Stimulated activated CD4-positive, alpha-beta T cell treated with anti-CD3 and anti-CD28 coated beads, Interleukin-15, amount 100 ng/mL, for 1 hour (primary cell): ENCODE measurements at places on chromosomes 6 and 20.

DNA sequence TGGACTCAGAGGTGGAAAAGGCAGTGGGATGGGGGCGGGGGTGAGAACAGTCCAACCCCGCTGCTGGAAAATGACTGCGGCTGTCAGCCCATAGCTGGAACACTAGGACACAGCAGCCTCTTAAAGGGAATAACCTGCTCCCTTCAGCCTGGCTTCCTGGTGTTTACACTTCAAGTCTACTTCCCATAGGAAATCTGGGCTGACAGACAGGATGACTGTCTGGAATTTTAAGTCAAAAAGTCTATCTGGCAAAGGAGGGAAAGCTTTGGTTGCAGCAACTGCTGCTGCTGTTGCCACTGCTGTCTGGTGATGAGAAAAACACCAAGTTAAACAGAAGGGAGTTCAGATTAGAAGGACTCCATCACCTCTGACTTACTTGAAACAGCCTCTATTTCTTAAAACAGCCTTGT lies 44.9 kb downstream of the TNFRSF21 start:
- no peak for DNase-seq

GRCh38 chr6:5994234-5994998 lies 12.3 kb downstream of the NRN1 start:
- no peak for DNase-seq

DNA sequence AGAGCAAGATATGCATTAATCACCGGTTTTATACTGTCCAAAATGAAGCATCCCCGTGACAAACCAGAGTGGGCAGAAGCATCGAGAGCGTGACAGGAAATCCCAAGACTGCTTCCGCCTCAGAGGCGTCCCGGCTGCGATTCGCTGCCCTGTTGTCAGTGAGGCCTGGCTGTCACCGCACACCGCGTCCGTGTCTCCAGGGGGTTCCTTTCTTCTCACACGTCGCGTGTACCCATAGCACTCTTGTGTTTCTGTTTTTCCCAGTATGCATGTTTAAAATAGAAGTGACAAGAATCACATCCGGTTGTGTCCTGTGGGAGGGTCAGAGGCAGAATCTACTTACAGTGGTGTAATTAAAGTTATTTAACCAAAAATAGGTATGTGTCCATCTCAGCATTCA lies 8.3 kb upstream of the ADRM1 start:
- no peak for DNase-seq

DNA sequence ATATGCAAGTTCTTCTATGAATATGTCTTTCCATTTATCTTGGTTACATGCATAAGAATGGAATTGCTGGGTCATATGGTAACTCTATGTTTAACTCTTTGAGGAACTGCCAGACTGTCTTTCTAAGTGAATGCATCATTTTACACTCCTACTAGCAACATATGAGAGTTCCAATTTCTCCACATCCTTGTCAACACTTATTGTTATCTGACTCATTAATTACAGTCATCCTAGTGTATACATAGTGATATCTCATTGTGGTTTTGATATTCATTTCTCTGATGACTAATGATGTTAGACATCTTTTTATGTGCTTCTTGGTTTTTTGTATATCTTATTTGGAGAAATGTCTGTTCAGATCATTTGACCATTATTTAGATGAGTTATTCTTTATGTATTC lies 96.7 kb upstream of the LAMP5 start:
- no peak for DNase-seq

DNA sequence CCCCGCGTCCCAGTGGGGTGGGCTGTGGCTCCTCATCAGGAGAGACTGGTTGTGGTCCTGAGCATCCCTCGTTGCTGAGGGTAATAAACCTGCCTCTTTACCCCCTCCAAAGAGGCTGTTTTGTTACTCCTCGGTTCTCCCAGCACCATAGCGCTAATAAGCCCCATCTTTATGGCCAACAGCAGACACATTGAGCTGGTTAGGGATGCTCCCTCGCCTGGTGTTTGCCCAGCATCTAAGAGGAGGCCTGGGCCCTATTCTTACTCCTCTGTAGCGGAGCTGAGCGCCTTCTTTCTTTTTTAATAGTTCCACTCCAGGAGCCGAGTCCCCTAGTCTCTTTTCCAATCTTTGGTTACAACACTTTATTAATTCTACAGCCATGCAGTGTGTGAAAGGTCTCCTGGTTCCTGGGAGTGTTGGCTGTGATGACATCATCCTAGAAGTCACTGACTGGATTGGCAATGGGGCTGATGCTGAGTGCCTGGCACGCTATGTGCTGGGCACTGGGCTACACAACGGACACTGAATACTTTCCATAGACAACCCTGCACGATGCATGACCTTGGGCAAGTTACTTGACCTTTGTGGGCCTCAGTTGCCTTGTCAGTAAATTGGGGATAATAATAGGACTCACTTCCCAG lies 50.6 kb upstream of the CCDC167 start:
- no peak for DNase-seq

- DNase-seq = no peak
These were observed 304.5 kb downstream of the PRL start for GRCh38 chr6:21992178-21992967.

GRCh38 chr6:49072146-49072545 lies 390.9 kb downstream of the MMUT start:
- DNase-seq = no peak

DNA sequence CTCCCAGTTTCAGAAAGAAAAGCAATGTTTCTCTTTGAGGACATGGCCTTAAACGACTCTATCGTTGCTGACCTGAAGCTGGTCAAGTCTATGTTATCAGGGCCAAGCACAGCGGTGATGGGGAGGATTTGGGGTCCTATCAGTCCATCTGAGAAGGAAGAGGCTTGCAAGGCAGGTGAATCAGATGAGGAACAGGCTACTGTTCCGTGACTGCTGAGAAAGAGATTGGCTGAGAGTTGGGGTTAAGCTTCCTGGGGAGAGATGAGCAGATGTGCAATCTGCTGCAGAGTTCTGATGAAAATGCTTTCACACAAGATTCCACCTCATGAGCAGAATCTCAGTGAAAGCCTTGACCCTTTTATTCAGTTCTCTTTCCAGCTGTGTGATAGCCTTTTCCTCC lies 168.3 kb upstream of the STMND1 start:
- no peak for DNase-seq

- no peak for DNase-seq
These were observed 21.0 kb downstream of the JPH2 start for GRCh38 chr20:44166008-44166407.
